ENCODE measurements at places on chromosomes 13 and 19.

- DNase-seq: peak; percentile 24
Measured at GRCh38 chr13:42215578-42216421, 56.2 kb upstream of the AKAP11 start.

DNA sequence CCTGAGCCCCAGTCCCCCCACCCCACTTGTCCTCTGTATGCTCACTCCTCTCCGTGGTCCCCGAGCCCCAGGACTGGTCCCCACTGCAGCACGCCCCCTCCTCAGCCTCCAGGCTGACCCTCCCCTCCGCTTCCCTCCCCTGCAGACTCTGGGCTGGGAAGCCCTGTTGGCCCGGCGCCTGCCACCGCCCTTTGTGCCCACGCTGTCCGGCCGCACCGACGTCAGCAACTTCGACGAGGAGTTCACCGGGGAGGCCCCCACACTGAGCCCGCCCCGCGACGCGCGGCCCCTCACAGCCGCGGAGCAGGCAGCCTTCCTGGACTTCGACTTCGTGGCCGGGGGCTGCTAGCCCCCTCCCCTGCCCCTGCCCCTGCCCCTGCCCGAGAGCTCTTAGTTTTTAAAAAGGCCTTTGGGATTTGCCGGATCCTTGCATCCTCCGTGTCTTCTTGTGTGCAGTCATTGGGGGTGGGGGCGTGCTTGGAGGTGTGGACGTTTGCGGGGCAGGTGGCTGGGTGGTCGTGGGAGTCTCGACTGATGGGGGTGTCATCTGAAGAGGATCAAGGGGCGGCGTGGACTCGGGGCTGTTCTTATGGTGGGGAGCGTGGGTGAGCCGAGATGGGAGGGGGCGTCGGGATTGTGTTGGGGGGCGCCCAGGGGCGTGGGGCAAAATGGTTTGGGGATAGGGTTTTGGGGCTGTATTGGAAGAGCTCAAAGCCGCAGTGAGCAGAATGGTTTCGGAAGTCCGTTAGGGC is 3.5 kb downstream of the PTGER1 start:
- DNase-seq: no peak

DNA sequence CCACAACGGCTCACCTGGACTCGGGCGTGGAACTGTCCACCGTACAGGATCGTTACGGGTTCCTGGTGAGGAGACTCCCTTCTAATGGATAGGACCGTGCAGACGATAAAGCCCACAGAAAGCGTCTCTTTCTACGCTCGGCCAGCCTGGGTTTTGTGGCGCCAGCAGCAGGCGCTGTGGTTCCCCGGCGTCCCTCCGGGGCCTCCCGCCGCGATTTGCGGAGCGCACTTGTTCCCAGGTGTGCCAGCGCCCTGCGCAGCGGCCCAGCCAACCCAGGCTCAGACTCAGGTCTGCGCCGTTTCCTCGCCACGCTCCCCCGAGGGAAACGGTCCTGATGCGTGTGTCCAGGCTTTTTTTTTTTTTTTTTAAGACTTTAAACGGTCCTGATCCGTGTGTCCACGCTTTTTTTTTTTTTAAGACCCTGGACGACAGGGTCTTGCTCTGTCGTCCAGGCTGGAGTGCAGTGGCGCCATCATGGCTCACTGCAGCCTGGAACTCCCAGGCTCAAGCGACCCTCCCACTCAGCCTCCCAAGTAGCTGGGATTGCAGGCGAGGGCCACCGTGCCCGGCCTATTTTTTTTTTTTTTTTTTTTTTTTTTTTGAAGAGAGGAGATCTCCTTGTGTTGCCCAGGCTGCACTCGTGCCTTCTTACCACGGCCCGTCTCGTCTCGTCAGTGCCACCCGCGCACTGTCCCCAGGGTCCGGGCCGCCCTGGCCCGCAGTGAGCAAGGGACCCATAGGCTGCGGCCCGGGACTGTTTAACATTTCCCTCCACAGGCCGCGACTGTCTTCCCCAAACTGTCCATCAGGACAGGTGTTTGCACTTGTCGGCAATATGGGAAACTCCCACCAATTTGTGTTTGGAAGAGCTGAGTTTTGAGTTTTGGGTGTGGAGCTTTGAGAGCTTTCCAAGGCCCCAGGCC is 23.8 kb downstream of the GJA3 start:
- DNase-seq: peak; percentile 33

- DNase-seq: peak; percentile 75
Measured at GRCh38 chr19:42401365-42402303, 11.5 kb upstream of the CNFN start.

DNA sequence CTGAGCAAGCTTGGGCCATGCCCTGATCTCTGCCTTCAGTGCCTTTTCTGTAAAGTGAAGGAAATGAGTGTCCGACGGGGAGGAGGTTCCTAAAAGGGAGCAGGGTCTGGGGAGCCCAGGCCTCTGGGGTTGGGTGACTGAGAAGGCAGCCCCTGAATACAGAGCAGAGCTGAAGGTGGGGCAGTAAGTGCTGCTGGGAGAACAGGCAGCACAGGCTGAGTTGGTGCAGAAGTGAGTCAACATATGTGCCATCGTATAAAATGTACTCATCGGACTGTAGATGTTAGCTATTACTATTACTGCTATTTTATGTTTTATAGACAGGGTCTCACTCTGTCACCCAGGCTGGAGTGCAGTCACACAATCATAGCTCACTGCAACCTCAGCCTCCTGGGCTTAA is 1.0 kb upstream of the HAMP start:
- DNase-seq: no peak

DNA sequence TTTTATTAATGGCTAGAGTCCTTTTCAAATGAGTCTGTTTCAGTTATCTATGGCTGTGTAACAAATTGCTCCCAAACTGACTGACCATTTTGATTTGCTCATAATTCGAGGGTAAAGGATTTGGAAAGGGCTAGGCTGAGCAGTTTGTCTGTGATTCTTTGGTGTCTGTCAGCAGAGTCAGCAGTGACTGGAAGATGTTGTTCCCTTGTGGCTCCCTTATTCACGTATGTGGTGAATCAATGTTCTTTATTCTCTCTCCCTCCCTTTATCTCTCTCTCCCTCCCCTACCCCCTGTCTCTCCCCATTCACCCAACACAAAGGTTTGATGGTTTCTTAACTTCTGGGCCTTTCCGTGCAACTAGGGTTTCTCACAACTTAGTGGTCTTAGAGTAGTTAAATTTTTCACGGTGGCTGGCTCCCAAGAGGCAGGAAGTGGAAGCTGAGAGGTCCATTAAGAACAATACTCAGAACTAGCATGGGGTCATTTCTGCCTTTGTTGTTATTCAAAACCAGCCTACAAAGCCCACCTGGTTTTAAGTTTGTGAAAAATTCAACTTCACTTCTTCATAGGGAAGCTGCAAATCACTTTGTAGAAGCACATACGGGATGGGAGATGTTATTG is 772.5 kb upstream of the SLITRK1 start:
- DNase-seq: no peak

- DNase-seq: peak; percentile 53
Measured at GRCh38 chr19:54448040-54448773, 792 bp upstream of the LENG8 start.

- DNase-seq: peak; percentile 85
Measured at GRCh38 chr19:6736169-6736916, 1.0 kb downstream of the GPR108 start.

DNA sequence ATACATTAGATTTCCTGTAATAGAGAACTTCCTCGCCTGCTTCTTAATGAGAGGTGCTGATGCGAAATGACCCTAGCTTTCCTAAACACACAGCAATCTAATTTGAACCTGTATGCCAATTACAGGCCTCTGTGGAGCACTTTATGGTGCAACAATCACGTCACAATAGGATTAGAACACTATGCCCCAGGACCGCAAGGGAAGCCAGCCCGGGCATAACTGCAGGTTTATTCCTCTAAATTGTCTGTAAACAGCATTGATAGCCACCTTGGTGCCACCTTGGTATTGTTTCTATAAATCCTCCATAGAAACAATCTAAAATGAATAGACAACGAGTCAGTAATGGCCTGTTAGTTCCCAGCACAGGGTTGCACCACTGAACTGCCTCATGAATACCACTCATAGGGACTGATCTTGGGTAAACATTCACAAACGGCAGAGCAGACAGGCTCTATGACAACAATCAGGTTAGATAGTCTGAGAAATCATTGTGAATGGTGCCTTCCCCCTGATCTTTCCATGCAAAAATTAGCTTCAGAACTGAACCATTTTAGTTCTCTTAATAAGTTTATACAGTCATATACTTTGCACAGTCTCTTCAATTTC is 182.5 kb upstream of the OBI1 start:
- no peak for DNase-seq

DNA sequence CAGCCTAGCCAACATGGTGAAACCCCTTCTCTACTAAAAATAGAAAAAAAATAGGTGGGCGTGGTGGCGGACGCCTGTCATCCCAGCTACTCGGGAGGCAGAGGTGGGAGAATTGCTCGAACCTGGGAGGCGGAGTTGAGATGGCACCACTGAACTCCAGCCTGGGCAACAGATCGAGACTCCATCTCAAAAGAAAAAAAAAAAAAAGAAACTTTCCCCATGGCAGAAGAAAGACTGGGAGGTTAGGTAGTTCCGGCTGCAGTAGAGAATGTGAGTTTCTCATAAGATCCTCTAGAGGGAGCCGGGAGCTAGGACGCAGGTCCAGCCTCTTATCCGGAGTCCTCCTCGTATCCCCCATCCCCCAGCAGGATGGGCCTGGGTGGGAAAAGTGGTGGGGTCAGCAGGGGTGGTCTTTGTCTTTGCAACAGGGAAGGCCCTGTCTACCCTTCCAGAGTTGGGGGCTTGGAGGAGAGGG is 13.2 kb upstream of the CREB3L3 start:
- DNase-seq: peak; percentile 48

GRCh38 chr13:91813253-91813652 is 414.8 kb downstream of the GPC5 start:
- DNase-seq: no peak

DNA sequence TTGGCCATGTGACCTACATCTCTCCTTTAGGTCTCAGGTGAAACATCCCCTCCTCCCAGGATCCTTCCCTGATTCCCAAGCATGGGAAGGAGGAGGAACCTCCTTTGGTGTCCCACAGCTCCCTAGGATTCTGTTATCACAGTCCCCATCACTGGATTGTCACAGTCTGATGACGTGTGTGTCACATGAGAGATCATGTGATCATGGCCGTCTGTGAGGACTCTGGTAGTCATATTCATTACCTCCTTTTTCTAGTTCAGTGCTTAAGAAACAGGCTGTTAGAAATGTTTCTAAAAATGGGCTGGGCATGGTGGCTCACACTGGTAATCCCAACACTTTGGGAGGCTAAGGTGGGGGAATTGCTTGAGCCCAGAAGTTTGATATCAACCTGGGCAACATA is 3.0 kb downstream of the DHX34 start:
- no peak for DNase-seq

- no peak for DNase-seq
Measured at GRCh38 chr19:2969104-2969504, 8.3 kb upstream of the TLE6 start.

DNA sequence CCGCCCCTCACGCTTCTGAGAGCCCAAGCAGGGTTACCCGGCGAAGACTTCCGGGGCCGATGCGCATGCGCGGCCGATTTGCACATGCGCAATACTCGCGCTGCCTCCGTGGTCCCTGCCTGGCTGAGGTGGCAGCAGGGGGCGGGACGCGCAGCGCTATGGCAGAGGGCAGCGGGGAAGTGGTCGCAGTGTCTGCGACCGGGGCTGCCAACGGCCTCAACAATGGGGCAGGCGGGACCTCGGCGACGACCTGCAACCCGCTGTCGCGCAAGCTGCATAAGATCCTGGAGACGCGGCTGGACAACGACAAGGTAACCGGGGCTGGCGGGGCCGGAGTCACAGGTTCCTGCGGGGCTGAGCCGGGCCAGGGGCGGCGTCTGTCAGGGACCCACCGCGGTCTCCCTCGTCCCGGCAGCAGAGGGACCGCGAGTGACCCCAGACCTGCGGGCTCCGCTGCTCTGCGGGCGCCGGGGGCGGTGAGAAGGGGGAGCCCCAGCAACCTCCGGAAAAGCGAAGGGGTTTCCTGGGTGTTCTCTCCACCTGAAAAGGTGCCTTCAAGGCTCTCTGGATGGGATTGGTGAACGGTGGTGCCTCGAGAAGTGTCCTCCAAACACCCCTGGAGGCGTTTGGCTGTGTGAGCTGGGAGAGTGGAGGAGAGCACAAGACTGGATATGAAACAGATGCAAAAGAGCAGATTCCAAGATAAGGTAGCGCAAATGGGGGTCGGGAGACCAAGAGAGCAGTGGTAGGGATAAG is at the start of gene COG6:
Gene COG6 (plus strand): TSS at position 94 of the 756 bp plus-strand sequence. CDS start 65 bp downstream, at position 159.
- DNase-seq: peak; percentile 94

DNA sequence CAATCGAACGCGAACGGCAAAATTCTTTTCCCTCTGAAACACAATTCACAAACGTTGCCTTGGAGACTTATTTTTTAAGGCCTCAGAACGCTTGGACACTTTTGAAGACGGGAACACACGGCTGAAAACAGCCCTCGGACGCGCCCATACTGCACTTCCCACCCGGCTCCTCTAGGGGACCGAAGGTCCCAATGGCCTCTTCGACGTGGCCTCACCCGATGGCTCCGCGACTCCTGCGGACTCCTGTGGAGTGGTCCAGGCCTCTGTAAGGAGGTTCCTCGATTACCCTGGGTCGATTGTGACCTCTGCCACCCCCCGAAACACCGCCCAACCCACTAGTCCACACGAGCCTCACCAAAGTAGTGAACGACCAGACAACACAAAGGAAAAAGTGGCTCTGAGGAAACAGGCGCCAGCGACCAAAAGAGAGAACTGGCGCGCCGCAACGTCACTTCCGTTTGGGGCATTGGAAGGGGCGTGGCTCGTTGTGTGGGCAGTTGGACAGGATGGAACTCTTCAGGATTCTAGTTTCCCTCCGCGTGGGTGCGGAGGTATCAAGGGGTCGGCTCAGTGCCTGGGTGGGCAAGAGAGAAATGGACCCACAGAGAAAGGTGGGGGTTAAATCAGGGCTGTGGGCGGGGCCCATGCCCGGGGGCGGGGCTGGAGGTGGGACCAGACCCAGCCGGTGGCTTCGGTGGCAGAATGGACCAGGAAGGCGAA is at the start of gene ZNF560:
Gene ZNF560 (minus strand): TSS at position 434 of the 720 bp plus-strand sequence. CDS start 23,303 bp downstream, outside the sequence.
- DNase-seq: no peak

DNA sequence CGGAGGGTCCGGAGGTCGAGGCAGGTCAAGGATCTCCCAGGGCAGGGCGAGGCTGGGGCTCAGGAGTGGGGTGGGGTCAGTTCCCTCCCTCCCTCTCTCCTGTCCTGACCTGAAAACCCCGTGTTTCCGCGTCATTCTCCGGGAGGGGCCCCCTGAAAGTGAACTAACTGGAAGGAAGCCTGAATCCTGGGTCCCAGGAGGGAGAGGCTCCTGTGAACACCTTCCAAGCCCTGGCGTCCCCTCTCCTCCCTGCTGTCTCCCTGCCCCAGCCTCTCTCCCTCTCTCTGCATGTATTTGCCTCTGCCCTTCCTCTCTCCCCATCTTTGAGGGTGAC is 741 bp upstream of the CADM4 start:
- no peak for DNase-seq

Data from CD4-positive, alpha-beta T cell treated with Interleukin-21 for 1 hour (primary cell).